Stimulated activated CD8-positive, alpha-beta memory T cell treated with anti-CD3 and anti-CD28 coated beads, Interleukin-7, amount 100 ng/mL, for 4 hours (primary cell): ENCODE measurements at places on chromosomes 16 and 17.

DNA sequence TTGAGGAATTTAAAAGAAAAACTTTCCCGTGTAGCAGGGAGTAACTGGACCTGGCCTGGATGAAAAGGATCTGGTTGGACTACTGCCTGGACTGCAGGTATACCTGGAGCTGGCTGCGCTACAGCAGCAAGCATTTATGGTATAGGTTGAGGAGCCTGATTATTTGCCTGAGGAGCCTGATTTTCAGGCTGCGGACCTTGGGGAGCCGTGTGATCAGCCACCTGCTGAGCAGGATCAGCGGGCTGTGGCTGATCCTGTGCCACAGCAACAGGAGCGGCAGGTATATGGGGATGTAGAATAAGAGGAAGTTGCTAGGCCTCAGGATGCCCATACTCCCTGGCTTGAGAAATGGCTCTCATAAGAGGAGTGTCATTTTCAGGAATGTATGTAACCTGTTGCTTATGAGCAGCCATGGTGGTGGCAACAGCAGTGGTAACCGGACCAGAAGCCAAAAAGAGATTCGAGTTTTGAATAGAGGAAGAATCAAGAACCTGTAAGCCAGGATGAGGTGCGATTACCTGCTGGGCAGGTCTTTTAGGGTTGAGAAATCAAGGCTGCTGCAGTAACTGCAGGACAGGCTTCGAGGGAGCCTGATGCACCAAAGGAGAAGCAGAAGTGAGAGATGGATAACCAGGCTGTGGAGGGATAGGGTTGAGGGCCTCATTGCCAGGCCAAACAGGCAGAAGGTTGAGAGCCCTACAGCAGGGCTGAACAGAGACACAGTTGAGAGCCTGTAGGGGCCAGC lies 60.9 kb upstream of the ARL4D start:
- DNase-seq, result no peak

DNA sequence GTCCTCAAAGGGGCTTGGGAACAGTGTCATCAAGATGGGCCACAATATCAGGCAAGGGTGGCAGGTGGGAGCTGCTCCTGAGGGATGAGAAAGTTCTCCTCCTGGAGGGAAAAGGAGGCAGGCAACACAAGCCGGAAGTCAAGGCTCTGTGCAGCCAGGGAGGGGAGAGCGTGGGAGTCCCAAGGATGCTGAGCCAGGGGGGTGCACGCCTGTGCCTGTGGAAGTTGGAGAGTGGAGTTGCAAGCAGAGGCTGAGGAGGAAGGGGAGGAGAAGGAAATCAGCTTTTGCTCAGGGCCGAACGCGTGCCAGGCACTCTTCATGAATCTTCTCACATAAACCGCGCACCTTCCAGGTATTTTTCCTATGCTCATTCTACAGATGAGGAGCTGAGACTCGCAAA lies 7.4 kb upstream of the SLC13A2 start:
- no peak for DNase-seq

- no peak for DNase-seq
Measured at GRCh38 chr17:78120971-78121800, 7.4 kb downstream of the TMC6 start.

- DNase-seq, result no peak
Measured at GRCh38 chr17:56699186-56699894, 105.8 kb downstream of the NOG start.

DNA sequence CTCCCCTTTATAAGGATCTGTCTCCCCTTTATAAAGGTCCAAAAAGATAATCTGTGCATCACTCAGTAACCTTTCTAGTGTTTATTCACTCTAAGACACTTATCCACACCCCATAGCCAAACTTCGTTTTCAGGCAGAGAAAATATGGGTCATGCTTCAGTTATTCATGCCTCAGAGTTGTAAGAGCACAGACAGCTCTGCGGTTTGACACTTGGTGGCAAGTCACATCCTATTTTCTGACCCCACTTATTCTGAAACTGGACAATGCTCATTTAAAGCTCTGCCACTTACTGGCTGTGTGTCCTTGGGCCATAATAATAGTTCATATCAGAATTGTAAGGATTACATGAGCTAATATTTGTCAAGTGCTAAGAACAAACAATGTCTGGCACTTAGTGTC lies 2.0 kb upstream of the KRTAP2-1 start:
- no peak for DNase-seq

DNA sequence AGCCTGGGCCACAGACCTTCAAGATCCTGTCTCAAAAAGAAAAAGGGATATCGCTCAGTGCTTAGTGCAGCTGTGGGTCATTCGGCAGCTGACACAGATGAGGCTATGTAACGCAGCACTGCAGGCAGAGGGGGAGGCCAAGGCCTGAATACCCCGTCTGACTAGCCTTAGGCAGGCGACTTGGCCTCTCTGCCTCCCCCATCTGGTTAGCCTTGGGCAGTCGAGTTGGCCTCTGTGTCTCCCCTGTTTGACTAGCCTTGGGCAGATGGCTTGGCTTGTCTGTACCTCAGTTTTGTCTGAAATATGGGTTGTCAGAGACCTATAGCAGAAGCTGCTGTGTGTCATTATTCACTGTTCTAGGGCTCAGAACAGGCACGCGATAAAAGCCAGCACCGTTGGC lies 10.0 kb downstream of the SPATA33 start:
- DNase-seq, result no peak

- no peak for DNase-seq
Measured at GRCh38 chr17:51764387-51764971, 394.0 kb downstream of the CA10 start.

DNA sequence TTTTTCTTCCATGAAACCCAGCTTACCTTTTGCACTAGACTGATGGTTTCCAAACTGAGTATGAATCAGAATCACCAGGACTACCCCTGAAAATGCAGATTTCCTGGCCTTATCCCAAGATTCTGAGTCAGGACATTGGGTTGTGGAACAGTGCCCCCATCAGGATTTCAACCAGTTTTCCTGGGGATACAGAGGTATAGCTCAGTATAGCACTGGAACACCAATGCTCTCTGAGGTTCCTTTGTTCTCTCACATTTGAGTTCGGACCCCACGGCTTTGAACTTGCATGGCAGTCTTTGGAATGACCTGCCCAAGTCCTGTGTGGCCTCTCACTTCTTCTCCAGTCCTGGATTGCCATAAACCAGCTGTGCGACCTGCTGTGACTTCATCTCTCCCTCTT lies 12.8 kb upstream of the CCL8 start:
- no peak for DNase-seq

- DNase-seq, result no peak
Measured at GRCh38 chr17:39231091-39231561, 5.4 kb upstream of the STAC2 start.

- no peak for DNase-seq
Measured at GRCh38 chr16:22314661-22315626, 17.7 kb downstream of the POLR3E start.

GRCh38 chr16:89519881-89520280 lies 11.7 kb downstream of the SPG7 start:
- no peak for DNase-seq

DNA sequence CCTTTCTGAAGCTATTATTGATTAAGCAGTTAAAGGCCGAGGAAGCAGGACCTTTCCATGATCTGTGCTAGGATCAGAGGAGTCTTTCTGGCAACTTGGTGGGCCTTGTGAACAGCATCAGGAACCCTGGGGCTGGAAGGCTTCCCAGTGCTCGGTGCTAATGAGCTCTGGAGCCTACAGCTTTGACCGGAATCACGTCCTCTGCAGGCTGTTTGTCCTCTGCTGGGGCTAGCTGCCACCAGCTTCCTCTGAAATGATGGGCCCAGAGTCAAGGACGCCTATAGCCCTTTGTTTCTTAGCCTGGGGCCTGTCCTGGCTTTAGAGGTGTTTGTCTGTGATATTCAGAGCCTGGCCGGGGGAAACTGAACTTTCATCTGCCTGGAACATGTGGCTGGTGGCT lies 111.6 kb downstream of the SHISA9 start:
- no peak for DNase-seq
